Regular cardiac myocyte (primary cell): ENCODE measurements at places on chromosomes 6 and 20. TPM values are rescaled to one million over a fixed set of nuclear protein-coding genes. Genes with fewer than 3 reads are reported as not detected.

Gene BPIFB4
- total RNA-seq = not detected in 2 replicates

Gene FAM209A
- total RNA-seq = under 0.01 TPM in 1 of 2 replicates, not detected in the other

Gene EYA4
- 0.19 and 2.0 TPM in 2 replicates for total RNA-seq

Gene FLRT3
- total RNA-seq = 0.58 and 1.1 TPM in 2 replicates

Gene EYA2
- total RNA-seq = 0.19 and 0.28 TPM in 2 replicates

Gene DLGAP4
- total RNA-seq = 14.6 and 16.9 TPM in 2 replicates

Gene CCN6
- total RNA-seq = not detected in 2 replicates

Gene CLIC5
- total RNA-seq = under 0.01 TPM in 1 of 2 replicates, not detected in the other

Gene MCHR2
- total RNA-seq = not detected in 2 replicates

Gene RPS6KA2
- 38.3 and 74.1 TPM in 2 replicates for total RNA-seq
